ENCODE measurements at places on chromosomes 13 and 19.

DNA sequence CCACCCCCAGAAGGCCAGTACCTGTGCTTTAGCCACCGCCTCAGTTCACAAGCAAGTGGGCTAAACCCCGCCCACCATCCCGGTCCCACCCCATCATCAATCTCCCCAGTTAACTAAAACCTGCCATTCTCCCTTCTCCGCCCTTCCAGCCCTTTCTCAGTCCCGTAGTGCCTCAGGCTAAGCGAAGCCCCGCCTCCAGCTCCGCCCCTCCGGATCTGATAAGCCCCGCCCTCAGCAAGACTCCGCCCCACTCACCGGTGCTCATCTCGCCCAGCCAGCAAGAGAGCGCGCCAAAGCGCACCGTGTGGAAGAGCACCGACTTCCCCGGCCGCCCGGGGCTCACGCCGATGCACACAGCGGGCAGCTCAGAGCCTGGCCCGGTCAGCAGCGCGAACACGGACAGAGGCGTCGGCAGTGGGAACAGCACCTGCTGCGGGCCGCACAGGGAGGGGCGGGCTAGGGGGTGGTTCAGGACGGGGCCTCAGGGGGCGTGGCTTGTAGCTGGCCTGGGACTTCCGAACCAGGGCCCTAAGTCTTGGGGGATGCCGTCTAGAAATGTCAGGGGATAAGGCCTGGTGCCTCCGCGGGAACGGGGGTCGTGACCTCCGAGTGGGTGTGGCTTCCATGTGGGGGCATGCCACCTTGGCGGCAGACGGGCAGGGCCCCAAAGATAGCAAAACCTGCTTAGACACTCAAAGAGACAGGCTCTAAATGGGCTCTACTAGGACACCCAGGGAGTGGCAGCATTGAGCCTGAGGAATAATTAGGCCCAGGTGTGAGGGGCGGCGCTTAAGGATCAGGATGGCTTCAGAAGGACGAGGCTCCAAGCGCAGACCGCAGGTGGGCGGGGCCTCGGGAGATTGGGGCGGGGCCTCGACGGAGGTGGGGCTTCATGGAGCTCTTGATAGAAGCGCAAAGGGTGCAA lies 21.4 kb downstream of the MAP4K1 start:
- peak; percentile 27 for DNase-seq

DNA sequence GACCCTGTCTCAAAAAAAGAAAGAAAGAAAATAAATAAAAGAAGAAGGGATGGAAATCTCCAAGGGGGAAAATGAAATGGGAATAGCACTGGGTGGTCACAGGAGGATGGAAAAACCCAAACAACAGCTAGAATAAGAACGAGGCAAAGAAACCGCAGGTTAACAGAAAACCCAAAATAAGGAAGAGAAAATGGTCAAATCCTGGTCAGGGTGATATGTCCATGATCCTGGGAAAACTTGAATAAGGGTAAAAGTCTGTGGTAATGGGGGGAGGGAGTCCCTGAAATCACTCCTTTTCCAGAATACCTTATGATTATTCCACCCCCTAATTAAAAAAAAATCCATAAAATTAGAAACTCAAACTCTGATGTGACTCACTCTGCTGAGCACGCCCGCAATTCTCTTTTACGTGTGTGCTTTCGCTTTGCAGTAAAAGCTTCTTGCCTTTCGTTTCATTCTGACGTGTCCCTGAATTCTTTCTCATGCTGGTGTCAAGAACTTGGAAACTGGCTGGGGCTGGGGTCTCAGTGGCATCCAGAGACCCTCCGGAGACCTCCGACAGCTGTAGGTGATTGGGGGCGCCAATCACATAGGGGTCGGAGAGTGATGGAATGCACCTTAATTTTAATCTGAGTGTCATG lies 4.3 kb upstream of the NAXD start:
- DNase-seq: no peak

DNA sequence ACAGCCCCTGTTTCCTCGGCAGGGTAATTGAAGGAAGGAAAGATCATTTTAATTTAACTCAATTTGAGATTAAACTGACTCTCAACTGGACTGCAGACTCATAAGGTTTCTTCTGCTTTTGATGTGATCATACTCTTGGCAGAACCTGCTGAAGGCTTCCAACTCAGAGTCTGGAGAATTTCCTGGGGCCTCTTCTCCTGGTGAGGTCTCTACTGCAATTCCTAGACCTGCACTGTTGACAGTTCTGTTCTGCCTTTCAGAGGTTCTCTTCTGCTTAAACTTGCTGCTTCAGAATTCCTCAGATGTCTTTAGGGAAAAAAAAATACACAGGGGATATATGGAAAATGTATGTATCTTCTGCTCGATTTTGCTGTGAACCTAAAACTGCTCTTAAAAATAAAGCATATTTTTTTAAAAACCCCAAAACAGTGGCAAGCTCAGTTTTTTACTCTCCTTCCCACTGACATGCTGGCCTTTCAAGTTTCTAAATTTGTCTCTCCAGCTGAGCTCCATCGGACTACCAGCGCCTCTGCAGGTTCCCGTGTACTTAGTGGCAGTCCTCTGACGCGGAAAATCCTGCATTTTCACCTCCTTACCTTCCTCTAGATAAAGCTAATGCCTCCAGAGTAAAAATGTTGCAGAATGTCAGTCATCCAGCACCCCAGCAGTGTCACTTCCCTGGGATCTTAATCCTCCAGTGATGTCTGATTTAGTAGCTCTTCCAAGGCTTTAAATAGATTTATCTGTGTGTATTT lies 733.5 kb upstream of the SGCG start:
- no peak for DNase-seq

DNA sequence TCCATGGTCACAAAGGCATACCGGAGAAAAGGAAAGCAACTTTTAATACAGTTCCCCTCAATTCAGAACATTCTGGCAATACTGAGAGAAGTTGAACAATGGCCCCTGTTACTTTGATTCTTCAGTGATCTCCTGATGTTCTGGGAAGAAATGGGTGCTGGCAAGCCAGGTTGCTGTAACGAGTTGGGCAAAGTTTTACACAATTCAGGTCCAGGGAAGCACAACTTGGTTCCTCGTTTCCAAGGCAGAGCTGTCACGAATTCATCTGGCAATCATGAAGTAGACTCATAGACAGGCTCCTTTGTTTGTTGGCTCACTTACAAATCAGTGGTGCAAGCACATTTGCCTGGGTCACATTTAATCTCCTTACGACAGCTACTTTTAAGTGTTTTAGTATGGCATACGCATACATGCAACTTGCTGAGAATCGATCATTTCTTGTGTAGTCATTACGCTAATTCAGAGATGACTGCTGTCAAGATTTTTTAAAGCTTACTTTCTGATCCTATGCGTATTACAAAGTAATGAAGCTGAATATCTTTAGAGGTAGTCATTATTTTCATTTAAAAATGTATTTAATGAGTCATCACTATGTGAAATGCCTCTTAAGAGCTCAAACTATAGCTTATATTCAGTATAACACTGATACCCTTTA lies 174.7 kb downstream of the GPC5 start:
- no peak for DNase-seq
